ENCODE measurements at places on chromosomes 12 and 14.
A peak's percentile ranks its signal among the peaks of the same experiment; 100 is the strongest.

GRCh38 chr12:70246580-70246979 is 3.3 kb downstream of the CNOT2 start:
- peak; percentile 4 for DNase-seq

DNA sequence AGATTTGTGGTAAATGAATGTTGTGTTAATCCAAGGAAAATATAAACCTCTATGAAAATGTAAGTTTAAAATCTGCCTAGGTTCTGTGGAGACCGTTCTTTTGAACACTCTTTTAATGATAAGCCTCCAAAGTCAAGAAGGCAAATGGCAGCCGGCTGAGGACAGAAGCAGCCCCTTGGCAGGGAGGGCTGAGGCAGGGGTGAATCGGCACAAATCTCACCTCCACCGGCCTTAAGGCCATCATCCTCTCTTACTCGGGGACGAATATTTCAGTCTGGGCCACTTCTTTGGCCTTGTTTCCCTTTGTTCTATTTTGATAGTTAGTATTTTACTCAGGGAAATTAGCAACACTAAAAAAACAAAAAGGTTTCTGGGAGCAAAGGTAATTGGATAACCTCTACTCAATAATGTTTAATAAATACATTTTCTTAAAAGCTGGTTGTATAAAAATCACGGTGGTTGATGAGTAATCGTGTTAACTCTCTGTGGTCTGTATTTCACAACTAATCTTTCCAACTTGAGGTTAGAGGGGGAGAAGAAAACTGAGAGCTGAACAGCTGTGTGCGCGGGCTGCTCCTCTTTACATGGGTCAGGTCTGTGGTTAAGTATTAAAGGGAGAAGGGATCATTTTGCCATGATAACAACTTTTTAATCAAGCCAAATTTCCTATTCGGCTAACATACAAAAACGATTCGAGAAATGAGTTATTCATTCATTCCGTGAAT is 18.6 kb downstream of the LGMN start:
- no peak for DNase-seq

- DNase-seq, result no peak
Observed at GRCh38 chr12:53365245-53365904, 14.6 kb upstream of the SP1 start.

GRCh38 chr12:15679151-15679550 is 110.0 kb downstream of the EPS8 start:
- peak; percentile 45 for DNase-seq

- peak; percentile 52 for DNase-seq
Observed at GRCh38 chr12:6996040-6996441, 22.2 kb downstream of the LPCAT3 start.

GRCh38 chr12:66753810-66754209 is 74.9 kb upstream of the GRIP1 start:
- DNase-seq, result no peak

DNA sequence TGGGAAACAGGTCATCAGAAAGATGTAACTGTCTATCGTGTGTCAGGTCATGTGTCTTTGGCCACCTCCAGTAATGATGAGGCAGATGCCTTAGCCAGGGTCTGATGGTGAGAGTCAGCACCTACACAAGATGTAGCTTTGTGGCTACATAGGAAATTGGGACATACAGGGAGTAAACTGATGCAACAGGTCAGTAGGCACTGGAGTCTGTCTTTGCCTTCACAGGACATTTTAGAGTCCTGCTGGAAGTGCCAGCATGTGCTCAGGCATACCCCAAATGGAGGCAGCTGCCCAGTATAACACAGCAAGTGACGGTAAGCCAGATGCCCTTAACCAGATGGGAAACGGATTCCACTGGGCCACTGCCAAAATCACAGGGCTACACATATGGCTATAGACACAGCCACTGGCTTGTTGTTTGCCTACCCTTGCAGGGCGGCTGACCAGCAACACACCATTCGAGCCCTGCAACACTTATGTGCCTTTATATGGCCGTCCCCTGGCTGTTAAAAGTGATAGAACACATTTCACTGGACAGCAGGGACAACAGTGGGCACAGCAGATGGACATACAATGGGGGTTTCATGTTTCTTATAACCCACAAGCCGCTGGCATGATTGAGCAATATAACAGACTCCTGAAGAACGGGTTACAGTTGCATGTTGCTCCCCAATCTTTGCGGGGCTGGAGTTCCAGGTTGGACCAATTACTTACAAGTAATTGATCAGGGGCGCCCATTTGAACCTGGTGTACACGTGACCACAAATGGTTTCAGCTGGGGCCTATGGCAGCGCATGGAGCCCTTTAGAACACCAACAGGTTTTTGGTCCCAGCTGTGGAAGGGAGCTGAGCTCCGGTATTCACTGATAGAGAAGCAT is 12.9 kb upstream of the RNASE12 start:
- DNase-seq, result no peak

- DNase-seq, result no peak
Observed at GRCh38 chr12:123089140-123089539, 61.8 kb downstream of the PITPNM2 start.

DNA sequence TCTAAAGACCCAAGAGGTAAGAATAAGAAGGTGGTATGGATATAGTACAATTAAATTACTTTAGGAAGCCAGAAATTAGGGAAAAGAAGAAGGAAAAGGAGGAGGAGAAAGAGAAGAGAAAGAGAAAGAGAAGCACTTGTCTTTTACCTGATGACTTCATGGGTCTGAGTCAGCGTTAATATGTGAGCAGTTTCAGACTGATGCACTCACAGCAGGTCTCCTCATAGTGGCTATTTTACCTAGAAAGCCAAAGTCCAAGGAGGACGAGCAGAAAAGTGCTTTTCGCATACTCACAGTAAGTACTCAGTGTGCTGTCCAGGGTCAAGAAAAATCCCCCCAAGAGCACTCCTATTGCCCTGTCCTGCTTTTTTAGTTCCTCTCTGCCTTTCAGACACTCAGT is 222.1 kb downstream of the C12orf42 start:
- no peak for DNase-seq

GRCh38 chr12:82810568-82810967 is 123.9 kb downstream of the TMTC2 start:
- DNase-seq, result no peak

Measured in GM04503 (cell line).